Kidney (tissue), 22 donors: ENCODE measurements at places on chromosomes 11 and 22. TPM values are rescaled to one million over a fixed set of nuclear protein-coding genes. Genes with fewer than 3 reads are reported as not detected.

GRCh38 chr22:41248314-41248713 is 7.6 kb upstream of the CHADL start:
- no peak overlapping the region for H3K4me3 ChIP-seq
- no peak for DNase-seq
- no peaks in the 10 kb centered on the region for H3K4me1 ChIP-seq
- peaks cover 14% of the 10 kb centered on the region for H3K36me3 ChIP-seq
- no peaks in the 10 kb centered on the region for H3K27me3 ChIP-seq

GRCh38 chr11:94754335-94754734 is 13.8 kb upstream of the AMOTL1 start:
- H3K27me3 ChIP-seq, result no peaks in the 10 kb centered on the region
- H3K4me1 ChIP-seq, result no peaks in the 10 kb centered on the region
- no peak overlapping the region for H3K4me3 ChIP-seq
- no peak overlapping the region for H3K27ac ChIP-seq

DNA sequence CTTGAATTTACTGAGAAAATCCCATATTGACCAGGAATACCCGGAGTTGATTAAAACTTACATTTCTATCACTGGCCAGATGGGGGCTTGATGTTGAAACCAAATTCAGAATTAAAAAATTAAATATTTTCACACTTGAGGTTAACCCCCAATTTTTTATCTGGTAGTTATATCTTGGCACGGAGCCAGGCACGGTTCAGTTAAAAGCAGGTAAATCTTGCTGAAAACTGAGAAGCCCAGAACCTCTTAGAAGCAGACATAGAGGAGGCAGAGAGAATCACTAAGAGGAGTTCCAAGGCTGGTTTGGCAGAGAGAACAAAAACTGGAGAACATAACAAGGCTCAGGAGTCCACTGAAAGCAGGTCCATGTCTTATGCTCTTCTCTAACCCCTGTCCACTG is 77.7 kb downstream of the USP35 start:
- no peaks in the 10 kb centered on the region for H3K36me3 ChIP-seq
- no peak overlapping the region for H3K27ac ChIP-seq
- peaks cover 3% of the 10 kb centered on the region for H3K4me1 ChIP-seq
- DNase-seq, result no peak
- H3K4me3 ChIP-seq, result no peak overlapping the region

GRCh38 chr11:47062736-47063135 is 113.9 kb downstream of the ARFGAP2 start:
- no peaks in the 10 kb centered on the region for H3K36me3 ChIP-seq
- DNase-seq, result no peak
- H3K27ac ChIP-seq, result no peak overlapping the region
- H3K27me3 ChIP-seq, result no peaks in the 10 kb centered on the region
- H3K4me1 ChIP-seq, result no peaks in the 10 kb centered on the region

- DNase-seq, result no peak
- H3K27me3 ChIP-seq, result no peaks in the 10 kb centered on the region
- H3K4me1 ChIP-seq, result no peaks in the 10 kb centered on the region
- no peak overlapping the region for H3K27ac ChIP-seq
Measured at GRCh38 chr11:11636671-11637070, 14.9 kb upstream of the GALNT18 start.

DNA sequence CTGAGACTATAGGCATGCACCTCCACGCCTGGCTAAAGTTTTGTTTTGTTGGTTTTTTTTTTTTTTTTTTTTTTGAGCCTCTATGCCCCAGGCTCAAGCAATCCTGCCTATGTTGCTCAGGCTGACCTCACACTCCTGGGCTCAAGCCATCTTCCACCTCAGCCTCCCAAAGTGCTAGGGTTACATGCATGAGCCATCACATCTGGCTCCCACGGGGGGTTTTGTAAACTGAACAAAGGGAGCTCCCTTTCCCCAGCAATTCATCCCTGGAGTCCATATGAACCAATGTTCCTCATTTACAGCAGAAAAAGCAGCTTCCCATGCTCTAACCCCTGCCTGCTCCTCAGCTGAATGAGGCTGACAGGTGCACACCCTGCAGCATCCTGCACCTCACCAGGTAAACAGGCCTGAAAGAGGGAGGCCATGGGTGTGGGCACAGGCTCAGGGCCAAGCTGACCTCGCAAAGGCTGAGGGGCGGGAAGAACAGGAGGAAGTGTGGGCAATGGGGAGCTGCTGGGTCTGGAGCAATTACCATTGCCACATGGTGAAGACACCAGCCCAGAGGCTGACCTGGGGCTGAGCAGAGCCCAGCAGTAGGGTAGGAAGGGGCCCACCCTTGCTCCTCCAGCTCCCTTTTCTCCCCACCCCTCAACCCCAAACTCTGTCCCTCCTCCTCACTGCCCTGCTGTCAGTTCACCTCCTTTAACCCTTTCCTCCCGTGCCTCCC is 58.2 kb downstream of the RBX1 start:
- H3K4me3 ChIP-seq, result no peak overlapping the region
- no peaks in the 10 kb centered on the region for H3K36me3 ChIP-seq
- H3K27ac ChIP-seq, result no peak overlapping the region
- no peaks in the 10 kb centered on the region for H3K4me1 ChIP-seq

- no peaks in the 10 kb centered on the region for H3K4me1 ChIP-seq
- no peaks in the 10 kb centered on the region for H3K36me3 ChIP-seq
- no peak for DNase-seq
- no peak overlapping the region for H3K27ac ChIP-seq
Measured at GRCh38 chr11:1817511-1817910, 17.3 kb upstream of the SYT8 start.

DNA sequence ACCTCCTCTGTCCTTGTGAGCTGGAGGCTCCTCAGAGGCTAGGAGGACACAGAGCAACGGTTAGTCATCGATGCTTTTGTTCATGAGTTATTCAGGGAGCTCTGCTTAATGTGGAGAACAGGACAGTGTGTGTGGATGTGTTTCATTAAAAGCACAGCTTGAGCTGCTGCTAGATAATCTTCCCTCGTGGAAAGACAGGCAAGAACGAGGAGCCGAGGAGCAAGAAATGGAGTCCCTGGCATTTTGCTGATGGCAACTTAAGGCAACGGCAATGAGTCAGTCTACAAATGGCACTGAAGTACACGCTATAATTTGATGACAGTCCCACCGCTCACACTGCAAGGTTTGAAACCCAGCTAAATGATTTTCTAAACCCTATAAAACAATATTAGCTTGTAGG is 106.2 kb downstream of the IGLL1 start:
- no peaks in the 10 kb centered on the region for H3K36me3 ChIP-seq
- H3K27me3 ChIP-seq, result no peaks in the 10 kb centered on the region
- no peak overlapping the region for H3K27ac ChIP-seq
- no peak overlapping the region for H3K4me3 ChIP-seq

GRCh38 chr11:10567446-10567845 is 1.0 kb downstream of the LYVE1 start:
- DNase-seq, result no peak
- H3K27ac ChIP-seq, result no peak overlapping the region
- H3K4me3 ChIP-seq, result no peak overlapping the region
- no peaks in the 10 kb centered on the region for H3K27me3 ChIP-seq
- H3K36me3 ChIP-seq, result no peaks in the 10 kb centered on the region
- no peaks in the 10 kb centered on the region for H3K4me1 ChIP-seq

DNA sequence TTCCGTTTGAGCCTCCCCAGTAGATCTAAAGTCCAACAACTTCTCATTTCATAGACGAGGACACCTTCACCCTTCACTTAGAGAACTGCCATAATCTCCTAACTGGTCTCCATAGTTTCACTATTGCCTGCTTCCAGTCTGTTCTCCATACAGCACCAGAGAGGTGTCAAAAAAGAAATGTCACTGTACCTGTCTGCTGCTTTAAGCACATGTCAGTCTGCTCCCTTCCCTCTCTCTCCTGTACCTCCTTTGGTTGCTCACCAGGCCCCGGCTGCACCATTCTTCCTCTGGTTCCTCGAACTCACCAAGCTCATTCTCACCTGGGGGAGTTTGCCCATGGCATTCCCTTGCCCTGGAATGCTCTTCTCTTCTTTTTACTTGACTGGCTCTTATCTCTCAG is 75.8 kb downstream of the NAV2 start:
- no peaks in the 10 kb centered on the region for H3K27me3 ChIP-seq
- DNase-seq, result no peak
- H3K4me1 ChIP-seq, result no peaks in the 10 kb centered on the region
- H3K4me3 ChIP-seq, result no peak overlapping the region

GRCh38 chr11:2428322-2428795 is 16.0 kb downstream of the TRPM5 start:
- H3K27me3 ChIP-seq, result no peaks in the 10 kb centered on the region
- DNase-seq, result peak; percentile 85
- H3K36me3 ChIP-seq, result no peaks in the 10 kb centered on the region

GRCh38 chr11:43547430-43547831 is 133.1 kb upstream of the HSD17B12 start:
- DNase-seq, result peak; percentile 80
- no peak overlapping the region for H3K27ac ChIP-seq
- H3K4me3 ChIP-seq, result peak overlapping the region; percentile 37
- H3K27me3 ChIP-seq, result peaks cover 2% of the 10 kb centered on the region

DNA sequence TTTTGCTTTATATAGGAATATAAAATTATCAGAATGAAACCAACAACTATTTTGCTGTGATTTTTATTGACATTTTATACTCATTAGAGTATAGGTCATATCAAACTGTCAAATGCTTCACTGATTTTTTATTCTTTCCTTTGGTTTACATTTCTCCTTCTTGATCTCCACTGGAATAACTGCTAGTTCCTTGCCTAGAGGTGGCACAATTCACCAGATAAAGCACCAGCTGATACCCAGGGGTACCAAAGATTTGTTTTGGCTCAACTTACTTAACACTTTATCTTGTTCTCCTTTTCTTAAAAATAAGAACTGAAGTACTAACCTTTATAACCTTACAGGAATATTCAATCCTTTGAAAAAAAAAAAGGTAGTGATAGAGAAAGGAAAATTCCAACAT is 725.1 kb upstream of the CHORDC1 start:
- H3K36me3 ChIP-seq, result no peaks in the 10 kb centered on the region
- no peak overlapping the region for H3K4me3 ChIP-seq
- H3K27me3 ChIP-seq, result no peaks in the 10 kb centered on the region
- DNase-seq, result no peak
- no peak overlapping the region for H3K27ac ChIP-seq

- no peak overlapping the region for H3K4me3 ChIP-seq
- peak; percentile 72 for DNase-seq
- no peaks in the 10 kb centered on the region for H3K27me3 ChIP-seq
- H3K36me3 ChIP-seq, result no peaks in the 10 kb centered on the region
- H3K4me1 ChIP-seq, result no peaks in the 10 kb centered on the region
- no peak overlapping the region for H3K27ac ChIP-seq
Measured at GRCh38 chr11:61730240-61730994, 22.0 kb upstream of the MYRF start.

GRCh38 chr11:134818516-134818915 is 406.5 kb upstream of the B3GAT1 start:
- H3K27me3 ChIP-seq, result no peaks in the 10 kb centered on the region
- no peak overlapping the region for H3K27ac ChIP-seq
- no peak for DNase-seq

DNA sequence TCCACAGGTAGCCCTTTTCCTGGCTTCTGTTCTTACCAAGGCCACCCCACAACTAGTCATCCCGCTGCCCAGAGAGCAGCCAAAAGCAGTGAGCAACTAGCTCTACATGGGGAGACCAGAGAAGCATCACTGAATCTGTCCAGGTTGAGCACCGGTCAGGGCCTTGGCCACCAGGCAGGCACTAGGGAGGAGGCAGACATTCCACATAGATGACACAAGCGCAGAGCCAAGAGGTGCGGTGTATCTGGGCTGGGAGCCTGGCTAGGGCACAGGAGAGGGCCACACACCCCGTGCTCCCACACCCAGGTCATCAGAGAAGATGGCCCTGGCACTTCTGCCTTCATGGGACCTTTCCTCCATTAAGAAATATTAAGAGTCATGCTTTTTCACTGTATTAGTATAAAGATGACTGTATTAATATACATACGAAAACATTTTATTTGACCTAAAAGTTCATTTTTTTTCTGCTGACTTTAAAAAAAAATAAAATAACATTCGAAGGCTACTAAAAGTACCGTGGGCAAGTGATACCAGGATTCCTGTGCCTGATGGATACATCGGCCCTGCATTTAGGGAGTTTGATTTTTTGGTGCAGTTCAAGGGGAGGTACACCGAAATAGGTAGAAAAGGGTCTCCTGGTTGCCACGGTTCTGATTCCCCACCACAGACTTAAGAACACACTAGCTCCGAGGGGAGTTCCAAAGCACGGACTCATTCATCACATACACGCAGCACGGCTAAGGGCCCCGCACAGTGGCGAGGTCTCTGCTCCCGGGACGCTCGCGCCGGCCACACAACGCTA is 1.2 kb downstream of the DGCR2 start:
- H3K4me3 ChIP-seq, result peak overlapping the region; percentile 94
- peak; percentile 68 for DNase-seq
- H3K27ac ChIP-seq, result peak overlapping the region; percentile 86
- H3K4me1 ChIP-seq, result peaks cover 32% of the 10 kb centered on the region
- H3K36me3 ChIP-seq, result no peaks in the 10 kb centered on the region
- H3K27me3 ChIP-seq, result no peaks in the 10 kb centered on the region

GRCh38 chr22:31980628-31981027 is 36.3 kb downstream of the YWHAH start:
- H3K4me1 ChIP-seq, result peaks cover 14% of the 10 kb centered on the region
- no peak overlapping the region for H3K4me3 ChIP-seq
- H3K36me3 ChIP-seq, result no peaks in the 10 kb centered on the region
- no peaks in the 10 kb centered on the region for H3K27me3 ChIP-seq

INS gene
- not detected for polyA plus RNA-seq

RRP7A gene
- 26.3 TPM for polyA plus RNA-seq

NXPE2 gene
- not detected for polyA plus RNA-seq

PKP3 gene
- 1.9 TPM for polyA plus RNA-seq

GLYAT gene
- 480 TPM for polyA plus RNA-seq
